ENCODE measurements at places on chromosomes 5 and 9.

DNA sequence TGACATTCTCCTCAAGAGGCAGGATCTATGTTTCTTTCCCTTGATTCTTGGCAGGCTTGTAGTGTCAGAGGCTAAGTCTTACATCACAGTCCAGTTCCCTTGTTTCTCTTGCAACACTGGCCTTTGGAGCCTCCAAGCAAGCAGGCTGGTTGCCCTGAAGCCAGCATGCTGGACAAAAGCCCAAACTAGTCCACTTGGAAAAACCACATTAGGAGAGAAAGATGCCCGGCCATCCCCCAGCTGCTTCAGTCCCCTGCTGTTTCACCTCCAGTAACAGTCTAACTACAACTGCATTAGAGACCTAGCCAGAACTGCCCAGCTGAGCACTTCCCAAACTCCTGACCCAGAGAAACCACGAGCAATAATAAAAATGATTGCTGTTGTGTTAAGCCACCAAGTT, 87.6 kb downstream of the ADAMTS6 start:
- DNase-seq = no peak

DNA sequence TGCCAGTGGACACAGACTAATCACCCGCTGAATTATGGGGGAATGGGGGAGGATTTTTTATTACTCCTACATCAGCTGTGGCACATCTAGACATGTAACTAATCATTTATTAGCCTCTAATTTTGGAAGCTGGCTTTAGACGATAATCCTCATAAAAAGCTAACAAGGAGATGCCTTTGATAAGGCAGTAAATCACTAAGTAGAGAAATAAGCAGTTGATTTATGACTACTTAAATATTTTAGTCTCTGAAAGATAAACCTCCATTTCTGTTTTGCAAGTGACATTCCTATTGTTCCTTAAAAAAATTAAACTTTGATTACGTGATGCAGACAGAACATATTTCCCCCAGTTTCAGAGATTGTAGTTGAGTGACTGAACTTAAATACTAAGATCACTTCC, 206.4 kb upstream of the CDKN2B start:
- DNase-seq = no peak

DNA sequence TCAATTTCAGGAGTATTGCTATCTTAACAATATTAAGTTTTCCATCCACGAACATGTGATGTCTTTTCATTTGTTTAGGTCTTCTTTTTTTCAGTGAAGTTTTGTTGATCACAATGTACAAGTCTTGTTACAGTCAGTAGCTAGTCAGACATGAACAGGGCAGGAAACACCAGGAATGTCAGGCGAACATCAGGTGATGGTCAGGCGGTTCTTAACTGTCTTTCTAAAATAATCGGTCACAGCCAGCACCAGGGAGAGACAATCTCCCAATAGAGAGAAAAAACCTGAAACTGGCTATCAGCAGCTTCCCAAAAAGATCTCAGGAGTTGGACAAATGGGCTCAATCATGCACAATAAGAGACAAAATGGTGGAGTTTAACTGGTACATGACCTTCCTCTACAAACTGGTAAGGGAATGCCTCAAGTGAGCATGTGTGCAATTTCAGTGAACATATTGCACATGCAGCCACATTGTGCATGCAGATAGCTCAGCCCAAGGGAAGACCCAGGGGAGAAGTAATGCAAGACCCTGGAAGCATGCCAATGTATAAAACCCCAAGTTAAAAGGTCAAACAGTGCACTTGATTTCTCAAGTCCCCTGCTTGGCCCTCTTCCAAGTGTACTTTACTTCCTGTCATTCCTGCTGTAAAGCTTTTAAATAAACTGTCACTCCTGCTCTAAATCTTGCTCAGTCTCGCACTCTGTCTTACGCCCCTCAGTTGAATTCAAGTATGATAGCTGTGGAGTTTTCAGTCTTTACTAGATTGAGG, 176.1 kb upstream of the RASEF start:
- DNase-seq = peak; percentile 67

- DNase-seq = no peak
Measured at GRCh38 chr5:5165541-5166002, 25.4 kb downstream of the ADAMTS16 start.

DNA sequence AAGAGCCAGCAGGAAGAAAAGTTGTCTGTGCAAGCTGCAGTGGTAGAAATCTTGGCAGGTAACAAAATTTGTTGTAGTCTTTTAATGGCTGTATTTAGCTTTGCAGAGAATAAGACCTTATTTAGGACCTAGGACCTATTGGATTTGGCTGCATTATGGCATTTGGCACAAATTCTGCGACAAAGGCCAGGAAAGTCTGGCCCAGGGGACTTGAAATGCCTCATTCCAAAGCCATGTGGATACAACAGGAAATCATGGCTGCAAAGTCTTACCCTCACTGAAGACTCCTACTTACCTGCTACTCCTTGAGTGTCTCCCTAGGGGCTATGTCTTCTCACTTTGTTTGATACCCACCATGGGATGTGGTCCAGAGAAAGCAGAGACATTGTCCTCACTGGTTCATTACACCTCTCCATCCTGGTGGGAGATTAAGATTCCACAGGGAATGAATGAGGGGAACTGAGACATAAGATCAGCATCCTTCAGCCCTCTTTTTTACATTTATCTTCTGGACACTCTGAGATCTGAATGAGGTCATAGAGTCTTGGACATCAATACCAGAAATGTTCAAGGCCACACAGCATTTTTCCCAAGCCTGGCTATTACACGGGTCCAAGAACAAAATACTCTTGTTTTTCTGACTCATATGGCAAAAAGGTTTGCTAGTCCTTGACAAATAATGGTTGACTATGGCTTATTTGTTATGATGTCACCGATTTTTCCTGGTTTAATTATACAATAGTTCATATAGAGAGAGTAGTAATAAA, 119.4 kb downstream of the PDE8B start:
- no peak for DNase-seq

DNA sequence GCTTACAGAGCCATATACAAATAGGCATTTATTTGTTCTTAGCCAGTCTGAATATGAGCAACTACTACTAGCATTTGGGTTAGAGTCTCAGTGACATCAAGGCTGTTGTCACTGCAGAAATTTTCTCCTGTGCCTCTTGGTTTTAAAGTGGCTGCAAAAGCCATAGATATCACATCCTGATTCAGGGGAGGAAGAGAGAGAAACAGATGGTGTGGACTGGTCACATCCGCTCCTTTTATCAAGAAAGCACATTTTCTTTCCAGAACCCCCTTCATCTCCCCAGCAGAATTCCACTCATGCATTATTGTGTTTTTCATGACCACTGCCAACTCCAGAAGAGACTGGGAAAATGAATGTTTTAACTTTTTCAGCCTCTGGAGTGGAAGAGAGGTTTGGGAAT, 69.8 kb downstream of the PTTG1 start:
- no peak for DNase-seq

DNA sequence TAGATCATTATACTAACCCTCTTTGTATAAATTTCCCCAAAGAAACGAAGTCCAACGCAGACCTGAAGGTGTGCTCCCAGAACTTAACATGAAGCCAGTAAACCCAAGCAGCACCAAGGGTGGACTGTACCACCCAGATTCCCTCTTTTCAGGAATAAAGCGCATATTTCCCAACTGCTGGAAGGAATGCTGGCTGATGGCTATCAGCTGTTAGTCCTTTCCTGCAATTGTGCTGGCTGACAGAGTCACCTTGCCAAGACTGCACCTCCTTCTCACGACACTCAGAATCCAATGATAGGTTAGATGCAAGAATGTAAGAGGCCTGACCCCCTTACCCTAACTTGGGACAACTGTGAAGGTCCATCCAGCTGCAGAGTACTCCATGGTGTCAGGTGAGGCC, 93.9 kb downstream of the MAPKAP1 start:
- DNase-seq = no peak

DNA sequence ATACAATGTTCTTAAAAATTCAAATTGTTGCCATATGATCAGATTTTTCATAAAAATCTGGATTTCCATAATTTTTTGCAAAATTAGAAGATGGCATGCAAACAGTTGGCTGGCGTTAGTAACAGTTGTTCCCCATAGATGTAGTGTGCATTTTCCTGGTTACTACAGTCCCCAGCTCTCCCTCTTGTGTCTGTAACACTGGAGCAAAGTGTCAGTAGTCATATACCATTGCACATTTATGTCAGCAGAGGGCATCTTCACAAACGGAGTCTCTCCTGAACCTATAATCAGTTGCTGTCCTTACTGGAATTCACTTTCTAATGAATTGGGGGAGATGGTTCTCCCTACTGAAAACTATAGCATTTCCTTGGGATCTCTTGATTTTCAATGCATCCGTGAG, 44.7 kb upstream of the DMAC1 start:
- no peak for DNase-seq

DNA sequence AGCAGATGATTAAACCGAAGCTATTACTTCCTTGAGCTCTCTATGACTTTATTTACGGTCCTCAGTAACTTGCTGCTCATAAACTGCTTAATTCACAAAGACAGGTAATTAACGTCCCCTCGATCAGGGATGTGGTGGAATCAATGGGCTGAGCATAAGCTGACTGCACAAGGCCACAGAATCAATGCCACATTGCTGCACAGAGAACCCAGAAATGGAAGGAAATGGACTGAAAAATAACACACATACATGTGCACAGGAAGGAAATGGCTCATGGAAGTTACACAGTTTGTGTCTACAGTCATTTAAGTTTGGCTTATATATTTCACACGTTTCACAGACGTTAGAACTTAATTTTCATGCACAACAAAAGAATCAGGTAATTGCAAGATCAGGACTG, 118.3 kb upstream of the KLF9 start:
- no peak for DNase-seq

GRCh38 chr9:127162046-127162863, 39.8 kb upstream of the ANGPTL2 start:
- no peak for DNase-seq

GRCh38 chr5:143649937-143650621, 161.9 kb upstream of the HMHB1 start:
- DNase-seq = no peak

GRCh38 chr5:159316519-159317383, 13.5 kb downstream of the IL12B start:
- DNase-seq = no peak

- DNase-seq = no peak
Measured at GRCh38 chr9:30329431-30329830, 2055.0 kb upstream of the ACO1 start.

- DNase-seq = no peak
Measured at GRCh38 chr5:165325221-165325620, 1819.8 kb downstream of the MAT2B start.

- no peak for DNase-seq
Measured at GRCh38 chr9:88355166-88355565, 33.1 kb upstream of the SPIN1 start.

DNA sequence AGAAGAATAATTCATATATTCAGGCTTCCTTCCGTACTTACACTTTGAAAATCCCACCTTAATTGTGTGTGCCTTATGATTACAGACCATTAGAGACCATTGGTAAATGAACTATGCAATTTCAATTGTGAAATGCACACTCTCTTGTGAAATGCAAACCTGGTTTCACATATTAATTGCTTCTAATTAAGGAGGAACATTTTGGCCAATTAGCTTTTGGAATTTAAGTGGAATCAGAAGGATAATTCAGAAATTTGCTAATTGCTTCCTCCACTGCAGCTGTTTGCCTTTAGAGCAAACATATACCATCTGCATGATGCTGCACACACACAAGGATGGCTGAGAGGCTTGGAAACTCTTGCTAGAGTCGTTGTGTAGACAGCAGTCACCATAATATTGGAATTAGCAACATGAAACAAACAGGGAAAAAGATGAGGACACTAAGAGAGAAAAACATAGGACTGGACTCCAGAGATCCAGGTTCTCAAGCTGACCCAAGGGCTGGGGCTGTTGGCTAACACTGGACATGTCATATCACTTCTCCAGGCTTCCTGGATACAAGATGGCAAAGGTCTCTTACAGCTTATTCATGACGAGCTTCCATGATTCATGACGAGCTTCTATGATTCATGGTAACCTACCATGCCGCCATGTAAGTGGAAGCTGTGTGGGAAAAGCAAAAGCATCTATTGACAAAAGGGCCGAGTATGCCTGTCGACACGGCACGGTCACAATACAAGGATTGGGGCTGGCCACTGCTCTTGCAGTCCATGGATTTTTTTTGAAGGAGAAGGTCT, 78.0 kb downstream of the PTCH1 start:
- no peak for DNase-seq

- DNase-seq = no peak
Measured at GRCh38 chr9:135787776-135788575, 86.0 kb downstream of the KCNT1 start.

Data from DMS153 (cell line).